Stimulated activated naive CD4-positive, alpha-beta T cell (primary cell): ENCODE measurements at places on chromosomes 5 and 9.

DNA sequence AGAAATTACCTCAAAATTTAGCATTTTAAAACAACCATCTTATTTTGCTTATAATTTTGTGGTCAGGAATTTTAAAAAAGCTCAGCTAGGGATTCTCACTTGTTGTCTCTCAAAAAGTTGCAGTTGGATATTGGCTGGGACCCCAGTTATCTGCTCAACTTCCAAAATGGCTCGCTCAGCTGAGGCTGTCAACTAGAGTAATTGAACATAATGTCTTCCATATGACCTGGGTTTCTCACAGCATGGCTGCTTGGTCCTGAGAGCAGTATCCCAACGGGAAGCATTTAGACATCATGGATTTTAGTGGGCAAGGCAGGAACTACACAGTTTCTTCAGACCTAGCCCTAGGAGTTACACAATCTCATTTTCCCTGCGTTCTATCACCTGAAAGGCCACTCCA lies 63.6 kb upstream of the SPEF2 start:
- no peak for DNase-seq

- no peak for DNase-seq
These were observed 75.9 kb downstream of the SFXN1 start for GRCh38 chr5:175554296-175554695.

DNA sequence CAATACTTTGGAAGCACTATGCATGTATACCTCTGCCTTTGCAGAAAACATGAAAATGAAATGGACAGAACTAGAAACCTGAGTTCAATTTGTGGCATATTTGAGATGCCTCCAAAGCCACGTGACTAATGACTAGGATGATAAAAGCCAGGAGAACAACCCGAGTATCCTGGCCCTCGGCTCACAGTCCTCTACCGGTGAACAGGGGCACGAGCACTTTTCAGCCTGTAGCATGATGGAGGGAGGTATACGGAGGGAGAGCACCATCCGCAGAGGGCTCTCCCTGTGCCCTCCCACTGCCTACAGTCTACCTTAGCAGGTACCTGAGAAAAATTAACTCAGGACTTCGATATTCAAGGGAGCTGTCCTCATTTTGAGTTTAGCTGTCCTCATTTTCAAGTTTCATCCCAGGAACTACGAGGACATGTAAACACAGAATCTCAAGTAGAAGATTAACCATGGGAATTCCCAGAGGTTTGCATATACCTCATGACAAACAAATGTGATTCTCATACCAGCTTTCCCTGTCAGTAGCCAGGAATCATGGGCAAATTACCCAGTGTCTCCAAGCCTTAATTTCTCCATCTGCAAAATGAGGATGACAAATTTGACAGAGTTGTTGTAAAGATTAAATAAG lies 249.3 kb downstream of the DNAH5 start:
- no peak for DNase-seq

DNA sequence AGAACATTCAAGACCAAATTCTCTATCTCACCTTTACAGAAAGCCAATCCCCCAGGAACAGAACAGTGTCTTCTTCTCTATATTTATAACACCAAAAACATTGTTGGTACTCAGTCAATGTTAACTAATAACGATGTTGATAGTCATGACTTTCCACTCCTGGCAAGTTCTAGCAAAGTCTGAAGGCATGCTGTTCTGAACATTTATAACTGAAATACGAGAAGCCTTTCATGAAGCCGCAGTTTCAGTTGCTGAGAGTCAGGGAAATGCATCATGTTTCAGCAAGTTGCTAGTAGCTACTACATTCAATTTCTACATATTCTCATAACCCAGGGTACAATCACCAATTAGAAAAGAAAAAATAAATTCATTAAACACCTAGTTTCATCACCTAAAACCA lies 301.4 kb downstream of the PDE4D start:
- no peak for DNase-seq
